ENCODE measurements at places on chromosomes 7 and 10. TPM values are rescaled to one million over a fixed set of nuclear protein-coding genes. Genes with fewer than 3 reads are reported as not detected.

HOXA1 gene
- total RNA-seq, result 0.31 TPM

DDX50 gene
- 50.1 TPM for total RNA-seq

KIAA1549 gene
- total RNA-seq, result 1.2 TPM

CDNF gene
- total RNA-seq, result 0.96 TPM

GRCh38 chr10:133127291-133128125, 32.5 kb upstream of the KNDC1 start:
- DNase-seq, result no peak
- no peak overlapping the region for H3K27ac ChIP-seq
- no peak overlapping the region for H3K4me3 ChIP-seq
- H3K36me3 ChIP-seq, result no peaks in the 10 kb centered on the region
- no peaks in the 10 kb centered on the region for H3K4me1 ChIP-seq
- no peaks in the 10 kb centered on the region for H3K27me3 ChIP-seq

- H3K27me3 ChIP-seq, result no peaks in the 10 kb centered on the region
- H3K36me3 ChIP-seq, result no peaks in the 10 kb centered on the region
- no peak overlapping the region for H3K4me3 ChIP-seq
- DNase-seq, result no peak
Observed at GRCh38 chr10:69835875-69836730, 34.4 kb downstream of the COL13A1 start.

Measured in CD8-positive, alpha-beta memory T cell (primary cell).